ENCODE measurements at places on chromosomes 2 and 18.

GRCh38 chr2:109455731-109456691, 157.8 kb downstream of the SEPTIN10 start:
- no peak for DNase-seq

GRCh38 chr18:50013363-50014138, 181.4 kb downstream of the MYO5B start:
- peak; percentile 34 for DNase-seq

- no peak for DNase-seq
These were observed 151.1 kb downstream of the CCDC148 start for GRCh38 chr2:158305501-158305900.

DNA sequence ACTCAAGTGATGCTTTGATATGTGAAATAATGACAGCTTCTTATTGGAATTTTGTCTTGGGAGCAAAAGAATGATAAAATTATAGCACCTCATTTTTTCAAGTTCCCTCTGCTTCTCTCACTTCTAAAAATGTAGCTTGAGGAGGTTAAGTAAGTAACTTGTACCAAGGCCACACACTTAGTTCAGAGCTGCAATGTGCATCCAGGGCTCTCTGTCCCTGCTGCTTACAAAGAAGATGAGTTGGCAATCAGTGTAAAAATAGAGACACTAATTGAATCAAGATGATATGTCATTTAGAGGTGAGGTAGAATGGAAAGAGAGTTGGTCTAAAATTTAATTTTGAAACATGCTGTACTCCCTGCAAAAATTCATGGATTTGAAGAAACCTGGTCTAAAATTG, 312.0 kb upstream of the TNP1 start:
- DNase-seq: no peak

GRCh38 chr2:2662037-2662846, 331.2 kb upstream of the MYT1L start:
- DNase-seq: no peak

GRCh38 chr2:95836151-95836550, 155.5 kb downstream of the ANKRD36C start:
- DNase-seq: no peak

DNA sequence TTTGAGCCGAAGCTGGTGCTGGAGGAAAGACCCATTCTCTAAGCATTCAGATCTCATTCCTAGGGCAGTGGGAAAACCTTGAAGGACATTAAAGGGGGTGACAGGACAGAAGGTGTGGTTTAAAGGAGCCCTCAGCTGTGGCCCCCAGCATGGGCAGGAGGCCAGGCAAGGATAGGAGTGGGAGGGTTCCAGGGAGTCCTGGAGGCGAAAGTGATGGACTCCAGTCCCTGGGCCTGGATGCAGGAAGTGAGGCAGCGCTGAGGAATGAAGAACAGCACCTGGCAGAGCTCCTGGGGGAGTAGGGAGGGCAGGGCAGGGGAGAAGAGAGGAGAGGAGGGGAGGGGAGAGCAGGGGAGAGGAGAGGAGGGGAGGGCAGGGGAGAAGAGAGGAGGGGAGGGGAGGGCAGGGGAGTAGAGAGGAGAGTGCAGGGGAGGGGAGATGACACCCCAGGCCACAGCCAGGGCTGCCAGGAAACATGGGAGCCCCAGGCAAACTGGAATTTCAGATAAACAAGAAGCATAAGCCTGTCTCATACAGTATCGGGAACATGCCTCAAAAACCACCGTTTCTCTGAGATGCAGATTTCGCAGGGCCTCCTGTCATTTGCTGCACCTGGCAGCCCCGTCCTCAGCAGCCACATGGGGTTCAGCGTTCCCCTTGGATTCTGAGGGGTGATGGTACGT, 5.7 kb downstream of the RAMP1 start:
- no peak for DNase-seq

GRCh38 chr2:2613279-2614199, 282.5 kb upstream of the MYT1L start:
- DNase-seq: peak; percentile 80

GRCh38 chr18:77650799-77651385, 401.2 kb downstream of the GALR1 start:
- DNase-seq: peak; percentile 29

DNA sequence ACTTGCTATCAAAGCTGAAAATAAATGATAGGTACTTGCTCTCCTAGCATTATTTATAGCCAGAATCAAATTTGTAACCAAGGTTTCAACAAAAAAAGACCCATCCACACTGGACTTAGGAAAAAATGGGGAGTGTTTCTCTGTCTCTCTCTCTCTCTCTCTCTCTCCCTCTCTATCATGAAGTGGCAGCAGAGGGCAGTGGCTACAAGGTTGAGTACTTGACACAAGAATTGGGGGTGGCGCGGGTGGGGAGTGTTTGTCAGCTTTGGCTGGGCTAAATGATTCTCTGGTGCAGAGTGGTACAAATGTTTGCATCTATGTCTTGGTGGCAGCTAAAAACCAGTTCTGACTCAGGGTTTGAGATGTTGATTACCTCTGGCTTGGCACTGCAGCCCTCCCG, 85.0 kb downstream of the RBM43 start:
- DNase-seq: no peak

DNA sequence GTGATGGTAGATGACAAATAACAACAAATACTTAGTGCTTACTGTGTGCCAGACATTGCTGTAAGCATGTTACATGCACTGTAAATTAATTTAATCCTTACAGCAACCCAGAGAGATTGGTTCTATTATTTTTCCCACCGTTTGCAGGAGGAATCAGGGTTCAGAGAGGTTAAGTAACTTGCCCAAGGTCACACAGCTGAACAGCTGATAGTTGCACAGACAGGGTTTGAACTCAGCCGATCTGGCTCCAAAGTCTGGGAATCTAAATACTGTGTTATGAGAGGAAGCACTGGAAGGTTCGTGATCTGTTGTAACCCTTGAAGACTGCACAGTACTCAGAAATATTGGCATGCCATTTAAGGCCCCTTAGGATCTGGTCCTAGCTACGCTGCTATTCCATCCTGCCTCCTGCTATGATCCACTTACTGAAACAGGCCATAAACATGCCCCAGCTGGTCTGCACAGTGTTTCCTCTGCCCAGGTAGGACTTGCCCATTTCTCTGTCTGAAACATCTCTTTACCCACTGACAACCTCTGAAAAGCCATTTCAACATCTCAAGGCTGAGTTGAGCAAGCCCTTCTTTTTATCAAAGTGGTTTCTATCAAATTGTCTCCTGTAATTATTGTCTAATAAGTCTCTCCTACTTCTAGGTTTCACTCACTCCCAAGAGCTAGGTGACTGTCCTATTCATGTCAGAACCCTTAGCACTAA, 40.4 kb upstream of the MRPL33 start:
- DNase-seq: no peak

- no peak for DNase-seq
These were observed 258.2 kb upstream of the RAB6C start for GRCh38 chr2:129721236-129721635.

DNA sequence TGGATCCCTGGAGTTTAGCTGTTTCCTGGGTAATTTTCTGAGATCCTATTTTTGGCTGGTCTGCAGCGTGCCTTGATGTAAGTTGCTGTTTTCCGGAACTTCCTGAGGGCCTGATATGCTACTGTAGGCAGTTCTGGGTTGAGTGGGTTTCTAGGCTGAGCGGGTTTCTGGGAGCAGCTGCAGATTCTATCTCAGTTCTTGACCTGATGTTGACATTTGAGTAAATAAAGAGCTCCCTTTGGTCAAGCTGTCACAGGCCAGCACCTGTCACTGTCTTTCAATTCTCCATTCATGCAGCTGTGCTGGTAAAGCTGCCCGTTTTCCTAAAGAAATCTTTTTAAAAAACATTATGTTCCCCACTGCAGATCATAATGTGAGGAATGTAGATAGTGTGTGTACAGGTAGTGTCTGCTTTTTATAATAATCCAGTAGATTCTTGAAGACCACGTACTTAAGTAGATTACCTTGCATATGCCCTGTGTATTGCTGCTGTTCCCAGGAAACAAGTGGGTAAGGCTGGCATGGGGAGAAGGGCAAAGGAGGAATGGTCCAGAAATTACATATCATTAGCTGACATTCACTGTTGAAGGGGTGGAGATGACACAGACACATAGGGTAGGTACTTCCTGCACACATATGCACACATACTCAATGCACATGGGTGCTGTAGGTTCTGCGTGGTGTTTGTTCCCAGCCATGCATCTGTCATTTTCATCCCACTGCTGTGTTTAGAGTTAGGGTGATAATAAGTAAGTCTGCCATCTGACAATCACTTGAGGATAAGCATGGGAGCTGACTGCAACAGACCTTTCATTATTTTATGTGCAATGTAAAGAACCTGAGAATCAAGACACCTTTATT, 25.9 kb downstream of the CD28 start:
- no peak for DNase-seq

DNA sequence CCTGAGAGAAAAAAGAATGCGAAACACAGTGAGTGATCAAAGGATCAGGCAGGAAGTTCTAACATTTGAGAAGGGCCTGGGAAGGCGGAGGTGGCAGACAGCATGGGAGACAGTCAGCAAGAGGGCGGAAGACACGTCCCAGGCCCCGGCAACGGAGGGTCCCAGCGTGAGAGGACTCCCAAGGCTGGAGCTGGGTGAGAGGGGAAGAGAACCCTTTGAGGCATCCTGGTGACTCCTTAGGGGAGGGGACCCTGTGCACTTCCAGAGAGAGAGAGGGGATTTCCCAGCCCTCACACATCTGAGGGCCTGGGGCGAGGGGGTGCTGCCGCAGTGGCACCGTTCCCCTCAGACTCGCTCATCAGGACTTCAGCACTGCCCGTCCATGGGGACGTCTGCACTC, 133.4 kb downstream of the RTP5 start:
- no peak for DNase-seq

GRCh38 chr18:59070181-59070912, 69.3 kb upstream of the SEC11C start:
- DNase-seq: peak; percentile 55
